Vagina (tissue), 2 donors: ENCODE measurements at places on chromosomes 12 and 14. TPM values are rescaled to one million over a fixed set of nuclear protein-coding genes. Genes with fewer than 3 reads are reported as not detected.

GRCh38 chr12:132454193-132454932 lies 35.6 kb upstream of the FBRSL1 start:
- no peaks in the 10 kb centered on the region for H3K27me3 ChIP-seq
- no peak for DNase-seq
- H3K4me1 ChIP-seq = no peaks in the 10 kb centered on the region
- no peak overlapping the region for H3K4me3 ChIP-seq

- H3K4me1 ChIP-seq = no peaks in the 10 kb centered on the region
- H3K4me3 ChIP-seq = no peak overlapping the region
- no peak overlapping the region for H3K27ac ChIP-seq
- no peak for DNase-seq
- no peaks in the 10 kb centered on the region for H3K27me3 ChIP-seq
These were observed 120.1 kb downstream of the SMOC1 start for GRCh38 chr14:69999261-69999674.

GRCh38 chr12:6376079-6376869 lies 911 bp upstream of the SCNN1A start:
- H3K36me3 ChIP-seq = no peaks in the 10 kb centered on the region
- no peak overlapping the region for H3K4me3 ChIP-seq
- peaks cover 75% of the 10 kb centered on the region for H3K4me1 ChIP-seq
- no peaks in the 10 kb centered on the region for H3K27me3 ChIP-seq

Gene ESR2
- total RNA-seq = 2.2 TPM

Gene C14orf93
- total RNA-seq = 16.0 TPM

DNA sequence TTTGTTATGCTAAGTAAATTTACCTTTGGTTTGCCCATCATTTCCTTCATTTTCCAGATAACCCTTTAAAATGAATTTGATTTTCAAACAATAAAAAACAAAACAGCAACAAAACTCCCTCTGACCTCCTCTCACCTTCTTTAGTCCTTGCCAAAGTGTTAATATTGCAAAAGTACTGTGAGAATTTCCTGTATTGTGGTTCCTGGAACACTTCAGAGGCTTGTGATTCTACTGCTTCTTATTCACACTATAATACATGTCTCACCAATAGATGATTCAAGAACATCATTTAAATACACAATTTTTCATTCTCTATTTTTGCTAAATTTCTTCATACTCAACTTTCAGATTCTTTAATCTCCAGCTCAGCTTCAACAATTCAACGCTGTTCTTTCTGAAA lies at the start of gene KLRD1:
Gene KLRD1, plus strand, starts transcription at position 241 of the 400 bp plus-strand sequence. CDS start 208 bp downstream, outside the sequence.
- H3K36me3 ChIP-seq = no peaks in the 10 kb centered on the region
- no peak within 1 kb of the TSS for H3K4me3 ChIP-seq
- no peaks in the 10 kb centered on the region for H3K4me1 ChIP-seq

Gene AQP6
- total RNA-seq = not detected

DNA sequence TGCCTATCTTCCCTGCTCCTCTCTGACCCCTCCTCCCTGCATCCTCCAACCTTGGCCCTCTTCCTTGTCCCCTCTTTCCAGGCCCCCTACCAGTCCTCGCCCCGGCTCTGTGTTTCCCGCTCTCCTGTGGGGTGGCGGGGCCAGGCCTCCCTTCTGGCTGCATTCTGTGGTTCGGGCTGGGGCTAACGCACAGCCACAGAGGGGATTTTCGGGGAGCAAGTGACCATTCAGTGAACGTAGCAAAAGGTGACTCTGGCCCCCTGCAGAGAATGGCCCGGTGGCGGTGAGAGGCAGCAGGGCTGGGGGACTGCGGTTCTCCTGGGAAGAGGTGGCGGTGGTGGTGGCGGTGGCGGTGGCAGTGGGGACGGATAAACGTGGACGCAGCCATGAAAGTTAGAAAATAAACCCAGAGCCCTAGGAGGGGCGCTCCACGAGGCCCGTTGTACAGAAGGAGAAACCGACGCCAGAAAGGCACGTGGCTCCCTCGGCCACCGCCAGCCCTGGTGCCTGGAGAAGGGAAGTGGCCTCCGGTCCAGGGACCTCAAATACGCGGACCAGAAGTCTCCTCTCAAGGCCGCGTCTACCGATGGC lies 269.6 kb downstream of the ADGRD1 start:
- H3K4me3 ChIP-seq = no peak overlapping the region
- H3K27me3 ChIP-seq = no peaks in the 10 kb centered on the region
- DNase-seq = no peak
- H3K27ac ChIP-seq = no peak overlapping the region
- no peaks in the 10 kb centered on the region for H3K4me1 ChIP-seq
- no peaks in the 10 kb centered on the region for H3K36me3 ChIP-seq
